ENCODE measurements at places on chromosomes 11 and 22. TPM values are rescaled to one million over a fixed set of nuclear protein-coding genes. Genes with fewer than 3 reads are reported as not detected.

The CRACR2B gene
- 0.38 TPM for total RNA-seq

DNA sequence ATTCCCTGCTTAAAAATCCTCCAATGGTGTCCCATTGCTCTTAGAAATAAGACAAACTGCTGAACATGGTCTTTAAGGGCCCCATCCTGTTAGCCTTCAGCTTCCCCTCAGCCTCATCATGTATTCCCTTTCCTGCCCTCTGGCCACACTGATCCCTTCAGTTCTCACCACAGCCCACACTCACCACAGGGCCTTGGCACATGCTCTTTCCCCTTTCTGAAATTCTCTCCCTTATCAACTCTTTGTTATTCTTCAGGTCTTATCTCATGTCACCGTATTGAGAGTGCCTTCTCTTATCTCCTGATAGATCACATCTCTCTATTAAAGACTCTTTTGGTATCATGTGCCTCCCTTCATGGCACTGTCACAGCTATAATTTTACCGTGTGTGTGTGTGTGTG, 167.8 kb upstream of the MPPED2 start:
- no peak for DNase-seq

- no peak for DNase-seq
Observed at GRCh38 chr11:72190631-72191071, 1.3 kb upstream of the FOLR1 start.

DNA sequence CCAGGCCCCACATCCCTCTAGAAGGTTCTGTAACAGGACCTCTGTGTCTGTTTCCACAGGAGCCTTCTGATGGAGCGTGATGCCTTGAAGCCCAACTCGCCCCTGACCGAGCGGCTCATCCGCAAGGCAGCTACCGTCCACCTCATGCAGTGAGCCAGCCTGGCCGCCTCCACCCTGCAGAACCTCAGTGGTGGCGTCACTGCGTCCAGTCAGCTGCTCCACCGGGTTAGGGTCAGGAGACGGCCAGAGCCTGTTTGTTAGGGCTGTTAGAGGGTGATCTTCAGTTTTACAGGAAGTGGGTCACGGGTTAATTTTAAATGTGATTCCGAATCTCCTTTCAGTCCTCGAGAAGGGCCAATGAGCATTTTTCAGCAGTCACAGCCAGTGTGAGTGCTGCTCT, 3.9 kb upstream of the GTSE1 start:
- DNase-seq, result no peak

GRCh38 chr11:57276169-57276970, 39.3 kb upstream of the APLNR start:
- DNase-seq, result no peak
